HCT116 (cell line): ENCODE measurements at places on chromosomes 6 and 20. TPM values are rescaled to one million over a fixed set of nuclear protein-coding genes. Genes with fewer than 3 reads are reported as not detected.

DNA sequence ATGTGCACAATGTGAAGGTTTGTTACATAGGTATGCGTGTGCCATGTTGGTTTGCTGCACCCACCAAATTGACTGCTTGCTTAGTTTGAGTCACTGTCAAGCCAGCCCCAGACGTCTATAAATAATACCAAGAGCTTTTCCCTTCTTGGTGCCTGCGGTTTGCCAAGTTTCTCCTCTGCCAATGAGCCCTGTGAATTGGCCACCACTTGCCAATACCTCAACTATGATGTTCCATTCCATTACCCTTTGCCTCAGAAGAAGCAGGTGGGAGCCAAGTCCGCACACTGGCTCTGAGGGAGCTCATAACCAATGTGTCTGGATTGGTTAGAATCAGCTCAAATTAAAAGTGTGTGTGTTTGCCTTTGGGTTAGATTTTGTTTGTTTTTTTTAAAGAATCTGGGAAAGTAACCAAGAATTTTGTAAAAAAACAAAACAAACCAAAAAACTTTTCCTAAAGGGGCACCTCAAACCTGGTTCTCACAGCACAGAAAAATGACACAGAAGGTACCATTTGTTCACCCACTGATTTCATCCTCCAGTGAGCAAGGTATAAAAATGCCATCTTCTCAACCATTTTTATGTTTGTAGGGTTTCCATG is 244.7 kb upstream of the PRND start:
- H3K4me3 ChIP-seq, result no peak overlapping the region
- H3K4me1 ChIP-seq, result no peaks in the 10 kb centered on the region
- DNase-seq, result no peak
- H3K27me3 ChIP-seq, result no peaks in the 10 kb centered on the region
- H3K27ac ChIP-seq, result no peak overlapping the region

GRCh38 chr6:77011929-77012545 is 451.3 kb downstream of the HTR1B start:
- no peaks in the 10 kb centered on the region for H3K36me3 ChIP-seq
- H3K4me3 ChIP-seq, result no peak overlapping the region
- no peaks in the 10 kb centered on the region for H3K27me3 ChIP-seq
- H3K27ac ChIP-seq, result no peak overlapping the region

- H3K27me3 ChIP-seq, result no peaks in the 10 kb centered on the region
- no peak overlapping the region for H3K4me3 ChIP-seq
- H3K27ac ChIP-seq, result no peak overlapping the region
- H3K36me3 ChIP-seq, result no peaks in the 10 kb centered on the region
- no peak for DNase-seq
Measured at GRCh38 chr6:36570264-36570663, 23.0 kb upstream of the STK38 start.

- DNase-seq, result peak; percentile 19
- H3K27ac ChIP-seq, result no peak overlapping the region
- H3K4me1 ChIP-seq, result no peaks in the 10 kb centered on the region
- no peaks in the 10 kb centered on the region for H3K36me3 ChIP-seq
Measured at GRCh38 chr6:126804332-126805064, 314.0 kb upstream of the RSPO3 start.

GRCh38 chr6:168288781-168289570 is 30.6 kb downstream of the DACT2 start:
- H3K4me1 ChIP-seq, result no peaks in the 10 kb centered on the region
- peaks cover 15% of the 10 kb centered on the region; the same call in 1 of the 2 replicates for H3K27me3 ChIP-seq
- H3K36me3 ChIP-seq, result no peaks in the 10 kb centered on the region

- no peaks in the 10 kb centered on the region for H3K27me3 ChIP-seq
- H3K4me1 ChIP-seq, result peaks cover 15% of the 10 kb centered on the region
- DNase-seq, result peak; percentile 31
- H3K27ac ChIP-seq, result peak overlapping the region; percentile 99
Measured at GRCh38 chr20:8018958-8019245, 659 bp downstream of the TMX4 start.

- no peak overlapping the region for H3K4me3 ChIP-seq
- H3K36me3 ChIP-seq, result no peaks in the 10 kb centered on the region
- no peaks in the 10 kb centered on the region for H3K27me3 ChIP-seq
- H3K4me1 ChIP-seq, result no peaks in the 10 kb centered on the region
- H3K27ac ChIP-seq, result no peak overlapping the region
- DNase-seq, result no peak
Measured at GRCh38 chr6:74605922-74606581, 599.8 kb downstream of the COL12A1 start.

GRCh38 chr6:148521586-148521985 is 178.9 kb downstream of the SASH1 start:
- H3K4me3 ChIP-seq, result no peak overlapping the region
- no peak for DNase-seq
- no peaks in the 10 kb centered on the region for H3K36me3 ChIP-seq

GRCh38 chr6:111781041-111781708 is 92.1 kb downstream of the FYN start:
- H3K27me3 ChIP-seq, result no peaks in the 10 kb centered on the region
- H3K4me3 ChIP-seq, result no peak overlapping the region

GRCh38 chr6:65786815-65787214 is 79.8 kb upstream of the EYS start:
- no peak overlapping the region for H3K27ac ChIP-seq
- no peak for DNase-seq
- no peaks in the 10 kb centered on the region for H3K27me3 ChIP-seq
- H3K4me3 ChIP-seq, result no peak overlapping the region
- no peaks in the 10 kb centered on the region for H3K4me1 ChIP-seq

DNA sequence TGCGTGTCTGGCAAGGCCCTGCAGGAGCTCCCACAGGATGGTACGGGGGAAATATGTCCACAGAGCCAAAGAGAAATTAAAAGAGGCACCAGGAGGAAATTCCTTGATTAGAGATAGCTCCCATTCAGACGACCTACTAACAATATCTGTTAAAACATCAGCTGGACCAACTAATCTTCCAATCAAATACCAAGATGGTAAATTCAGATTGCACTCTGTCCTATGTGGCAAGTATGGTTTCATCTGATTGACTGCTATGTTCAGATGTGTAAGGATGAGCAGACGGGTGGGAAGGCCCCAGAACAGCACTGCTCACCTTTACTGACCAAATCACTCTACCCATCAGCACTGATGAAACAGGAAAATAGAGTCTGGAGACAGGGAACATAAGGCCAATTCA is 19.5 kb downstream of the BPIFA2 start:
- H3K36me3 ChIP-seq, result no peaks in the 10 kb centered on the region
- no peak overlapping the region for H3K4me3 ChIP-seq
- H3K4me1 ChIP-seq, result no peaks in the 10 kb centered on the region
- H3K27ac ChIP-seq, result no peak overlapping the region
- no peak for DNase-seq

DNA sequence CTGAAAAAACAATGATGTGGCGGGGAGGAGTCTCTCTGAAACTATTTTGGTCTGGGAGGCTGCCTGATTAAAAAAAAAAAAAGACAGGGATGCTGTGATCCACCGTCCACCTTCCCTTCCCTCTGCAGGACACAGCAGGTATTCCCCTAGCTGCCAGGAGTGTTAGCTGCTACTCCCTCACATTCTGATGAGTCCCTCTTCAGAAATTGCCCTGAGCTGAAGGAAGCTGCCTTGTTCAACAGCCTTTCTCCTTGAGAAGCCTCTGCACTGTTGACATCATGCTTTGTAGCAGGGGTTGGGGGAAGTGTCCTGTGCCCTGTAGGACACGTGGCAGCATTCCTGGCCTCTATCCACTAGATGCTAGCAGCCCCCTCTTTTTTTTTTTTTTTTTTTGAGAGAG is 71.7 kb upstream of the ZMYND8 start:
- no peak overlapping the region for H3K27ac ChIP-seq
- DNase-seq, result no peak
- no peaks in the 10 kb centered on the region for H3K36me3 ChIP-seq
- no peaks in the 10 kb centered on the region for H3K27me3 ChIP-seq
- H3K4me3 ChIP-seq, result no peak overlapping the region
- H3K4me1 ChIP-seq, result peaks cover 13% of the 10 kb centered on the region

The GMNN gene
- 54.9 TPM for total RNA-seq

The RPP40 gene
- 15.9 TPM for total RNA-seq

The ACOT8 gene
- total RNA-seq, result 12.2 TPM
